ENCODE measurements at places on chromosomes 7 and 10. TPM values are rescaled to one million over a fixed set of nuclear protein-coding genes. Genes with fewer than 3 reads are reported as not detected.
A peak's percentile ranks its signal among the peaks of the same experiment; 100 is the strongest.

DNA sequence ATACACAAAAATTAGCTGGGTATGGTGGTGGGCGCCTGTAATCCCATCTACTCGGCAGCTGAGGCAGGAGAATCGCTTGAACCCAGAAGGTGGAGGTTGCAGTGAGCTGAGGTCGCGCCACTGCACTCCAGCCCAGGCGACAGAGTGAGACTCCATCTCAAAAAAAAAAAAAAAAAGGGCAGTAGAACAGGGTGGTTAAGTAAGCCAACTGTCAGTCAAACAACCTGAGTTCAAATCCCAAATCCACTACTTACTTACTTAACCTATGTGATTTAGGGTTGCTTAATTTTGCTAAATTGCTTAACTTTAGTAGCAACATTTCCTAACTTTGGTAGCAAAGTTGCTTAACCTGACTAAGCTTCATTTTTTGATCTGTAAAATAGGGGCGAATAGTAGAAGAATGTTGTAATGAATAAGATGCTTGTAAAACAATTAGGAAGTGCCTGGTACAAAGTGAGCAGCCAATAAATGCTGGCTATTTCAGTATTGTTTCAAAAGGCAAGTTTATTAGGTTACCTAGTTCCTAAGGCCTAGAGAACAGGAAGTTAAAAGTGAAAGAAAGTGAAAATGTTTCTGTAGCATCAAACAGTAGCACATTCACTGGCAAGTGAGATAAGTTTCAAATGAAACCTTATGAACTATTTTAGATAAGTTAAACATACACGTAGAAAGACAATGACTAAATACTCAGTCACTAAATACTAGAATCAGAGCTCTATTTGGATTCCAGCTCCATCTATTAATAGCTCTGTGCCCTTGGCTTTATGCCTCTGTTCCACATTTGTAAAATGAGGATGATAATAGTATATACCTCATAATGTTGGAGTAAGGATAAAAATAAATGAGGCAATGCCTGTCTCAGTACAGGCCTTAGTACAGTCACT lies 64.3 kb downstream of the HOXA1 start:
- peak; percentile 12 for DNase-seq

DNA sequence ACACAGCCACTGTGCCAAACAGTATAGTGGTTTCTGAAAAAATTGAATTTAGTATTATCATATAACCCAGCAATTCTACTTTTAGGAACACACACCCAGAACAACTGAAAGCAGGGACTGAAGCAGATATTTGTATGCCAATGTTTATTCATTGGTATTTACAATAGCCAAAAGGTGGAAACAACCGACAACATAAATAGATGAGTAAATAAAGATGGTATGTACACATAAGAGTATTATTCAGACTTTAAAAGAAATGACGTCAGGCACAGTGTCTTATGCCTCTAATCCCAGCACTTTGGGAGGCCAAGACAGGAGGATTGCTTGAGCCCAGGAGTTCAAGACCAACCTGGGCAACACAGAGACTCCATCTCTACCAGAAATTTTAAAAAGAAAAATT lies 7.2 kb downstream of the CDCA7L start:
- DNase-seq: no peak

- DNase-seq: no peak
Measured at GRCh38 chr10:48568131-48568530, 36.7 kb downstream of the ARHGAP22 start.

- no peak for DNase-seq
Measured at GRCh38 chr10:4635388-4635787, 190.6 kb upstream of the AKR1E2 start.

DNA sequence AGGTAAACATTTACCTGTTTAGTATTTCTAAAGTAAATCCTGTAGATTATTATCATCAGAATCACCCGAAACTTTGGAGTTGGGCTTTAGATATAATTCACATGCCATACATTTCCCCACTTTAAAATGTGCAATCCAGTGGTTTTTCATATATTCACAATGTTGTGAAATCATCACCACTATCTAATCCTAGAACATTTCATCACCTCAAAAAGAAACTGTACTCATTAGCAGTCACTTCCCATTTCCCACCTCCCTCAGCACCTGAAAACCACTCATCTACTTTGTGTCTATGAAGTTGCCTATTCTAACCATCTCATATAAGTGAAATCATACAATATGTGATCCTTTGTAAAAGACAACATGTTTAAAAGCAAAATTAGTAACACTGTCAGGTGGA lies 182.6 kb downstream of the FZD1 start:
- no peak for DNase-seq

DNA sequence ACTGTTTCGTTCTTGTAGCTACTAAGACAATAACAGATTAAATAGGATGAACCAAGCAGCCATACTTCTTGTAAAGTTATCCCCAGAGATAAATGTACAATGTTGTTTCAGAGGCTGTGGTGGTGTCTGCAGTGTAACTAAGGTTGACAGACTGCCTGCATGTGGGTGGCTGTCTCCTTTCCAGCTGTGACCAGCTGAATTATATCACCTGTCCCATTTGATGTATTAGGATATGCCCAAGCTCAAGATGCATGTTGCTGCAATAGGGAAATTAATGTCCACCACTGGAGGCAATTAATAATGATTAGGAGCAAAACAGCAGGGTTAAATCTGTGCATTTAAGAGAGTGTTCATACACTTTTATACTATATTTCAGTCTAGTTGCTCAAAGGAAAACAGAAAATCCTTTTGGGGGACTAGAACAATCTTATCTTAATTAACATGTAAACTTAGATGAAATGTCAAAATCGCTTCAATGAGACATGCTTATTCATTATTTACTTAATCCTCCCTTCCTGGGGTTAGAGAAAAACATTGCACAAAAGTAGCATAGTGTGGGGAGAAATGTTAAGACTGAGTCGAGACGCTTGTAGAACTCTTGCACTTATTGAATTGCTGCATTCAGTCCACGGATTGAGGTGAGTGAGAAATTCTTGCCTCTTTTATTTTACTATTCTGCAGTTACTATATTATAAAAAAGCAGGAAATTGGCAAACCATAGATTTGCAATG lies 269.0 kb downstream of the SNX10 start:
- no peak for DNase-seq

The HIF1AN gene
- 44.6 TPM for total RNA-seq

DNA sequence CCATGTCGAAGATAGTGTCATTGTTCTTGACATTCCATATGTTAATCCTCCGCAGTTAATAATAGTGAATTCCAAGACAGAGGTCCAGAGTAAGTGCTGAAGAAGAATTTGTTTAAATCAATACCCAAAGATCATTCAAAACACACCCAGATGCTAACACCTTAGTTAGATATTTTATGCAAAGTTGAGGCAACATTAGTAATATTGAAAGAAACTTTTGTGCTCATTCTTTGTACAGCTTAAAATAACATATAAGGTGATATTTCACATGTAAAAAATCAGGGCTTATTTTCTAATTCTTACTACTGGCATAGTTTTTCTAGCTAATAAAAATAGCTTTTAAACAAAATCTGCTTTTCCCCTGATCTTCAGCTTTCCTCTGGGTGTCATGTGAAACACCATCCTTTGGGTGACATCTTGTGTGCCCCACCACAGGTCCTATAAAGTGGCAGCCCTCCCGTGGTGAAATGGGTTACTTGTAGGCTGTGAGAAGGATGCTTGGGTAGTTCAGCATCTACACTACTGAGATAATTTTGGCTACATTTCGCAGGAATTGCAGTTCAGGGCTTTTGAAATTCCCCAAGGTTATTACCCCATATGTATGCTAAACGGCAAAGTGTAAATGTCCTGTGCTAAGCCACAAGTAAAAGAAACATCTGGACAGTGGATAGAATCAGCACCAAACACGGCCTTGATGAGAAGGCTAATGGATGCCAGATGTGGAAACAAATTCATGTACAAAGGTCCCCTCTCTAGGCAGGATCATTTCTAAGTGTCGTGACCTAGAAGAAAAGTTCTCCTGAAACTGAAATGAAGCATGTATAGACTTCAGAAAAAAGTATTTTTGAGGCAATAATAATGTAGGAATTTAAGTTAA lies 105.4 kb downstream of the GRM3 start:
- DNase-seq: no peak

DNA sequence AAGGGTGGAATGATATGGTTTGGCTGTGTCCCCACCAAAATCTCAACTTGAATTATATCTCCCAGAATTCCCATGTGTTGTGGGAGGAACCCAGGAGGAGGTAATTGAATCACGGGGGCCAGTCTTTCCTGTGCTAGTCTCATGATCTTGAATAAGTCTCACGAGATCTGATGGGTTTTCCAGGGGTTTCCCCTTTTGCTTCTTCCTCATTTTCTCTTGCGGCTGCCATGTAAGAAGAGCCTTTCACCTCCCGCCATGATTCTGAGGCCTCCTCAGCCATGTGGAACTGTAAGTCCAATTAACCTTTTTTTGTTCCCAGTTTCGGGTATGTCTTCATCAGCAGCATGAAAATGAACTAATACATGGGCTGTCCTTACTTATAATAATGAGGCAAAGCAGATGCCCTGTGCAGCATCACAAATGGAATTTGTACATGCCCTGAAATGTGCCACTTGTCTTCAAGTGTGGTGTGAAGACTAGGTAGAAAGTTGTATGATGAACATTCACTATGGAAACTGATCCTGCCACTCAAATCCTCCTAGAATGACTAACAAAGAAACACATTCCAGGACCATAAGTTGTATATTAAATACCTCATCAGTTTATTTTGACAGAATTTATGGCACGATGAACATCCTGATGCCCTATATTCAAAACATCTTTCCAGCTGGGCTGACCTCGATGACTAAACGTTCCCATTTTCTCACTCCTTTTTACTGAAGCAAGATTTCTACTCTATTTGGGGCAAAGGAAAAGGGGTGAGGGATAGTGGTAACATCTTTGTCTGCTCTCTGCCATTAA lies 122.8 kb upstream of the CTTNBP2 start:
- no peak for DNase-seq

The SYNPO2L gene
- not detected for total RNA-seq

DNA sequence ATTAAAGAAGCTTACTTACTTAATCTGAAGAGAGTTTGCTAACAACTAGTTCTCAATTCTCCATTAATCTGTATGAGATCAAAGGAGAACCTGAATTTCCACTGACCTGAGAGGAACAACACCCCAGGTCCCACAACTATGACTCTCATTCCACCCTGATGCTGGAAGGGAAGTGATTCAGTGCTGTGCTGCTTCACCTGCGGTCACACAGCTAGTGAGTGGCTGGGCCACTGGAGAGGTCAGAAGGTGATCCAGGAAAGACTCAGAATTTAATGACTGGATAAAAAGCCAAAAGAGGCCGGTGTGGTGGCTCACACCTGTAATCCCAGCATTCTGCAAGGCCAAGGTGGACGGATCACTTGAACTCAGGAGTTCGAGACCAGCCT lies 23.6 kb downstream of the SORBS1 start:
- DNase-seq: no peak
